MCF 10A (cell line): ENCODE measurements at places on chromosomes 1 and 21.

DNA sequence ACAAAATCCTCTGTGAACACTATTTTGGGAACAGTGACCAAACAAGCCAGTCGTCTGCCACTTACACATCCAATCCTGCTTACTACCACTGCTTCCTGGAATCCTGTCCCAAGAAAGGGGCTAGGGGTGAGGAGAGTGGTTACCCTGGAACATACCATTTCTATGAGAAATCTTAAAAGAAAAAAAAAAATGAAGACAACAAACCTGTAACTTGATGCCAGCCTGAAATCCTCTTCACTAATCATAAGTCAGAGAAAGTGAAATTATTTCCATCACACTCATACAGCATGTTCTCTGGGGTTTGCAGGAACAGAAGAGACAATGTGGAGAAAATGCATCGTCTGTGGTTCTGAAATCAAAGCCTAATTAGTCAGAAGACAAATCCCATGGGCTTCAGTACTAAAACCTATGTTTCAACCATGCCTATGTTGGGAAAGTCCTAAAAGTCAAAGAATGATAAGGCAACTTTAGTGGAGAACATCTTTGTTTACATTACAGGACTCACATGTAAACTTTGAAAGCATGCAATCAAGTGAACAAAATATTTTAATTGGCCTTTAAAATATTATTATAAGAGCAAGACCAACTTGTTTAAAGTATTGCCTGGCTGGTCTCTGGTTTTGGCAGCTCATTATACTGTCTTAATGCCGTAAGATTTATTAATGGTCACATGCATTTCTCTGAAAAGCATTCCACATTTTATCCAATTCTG, 220.7 kb downstream of the LTN1 start:
- DNase-seq: peak; percentile 57

- DNase-seq: no peak
Measured at GRCh38 chr1:104092698-104093097, 343.0 kb downstream of the AMY1C start.

GRCh38 chr1:29700491-29700890, 464.2 kb downstream of the PTPRU start:
- DNase-seq: no peak

DNA sequence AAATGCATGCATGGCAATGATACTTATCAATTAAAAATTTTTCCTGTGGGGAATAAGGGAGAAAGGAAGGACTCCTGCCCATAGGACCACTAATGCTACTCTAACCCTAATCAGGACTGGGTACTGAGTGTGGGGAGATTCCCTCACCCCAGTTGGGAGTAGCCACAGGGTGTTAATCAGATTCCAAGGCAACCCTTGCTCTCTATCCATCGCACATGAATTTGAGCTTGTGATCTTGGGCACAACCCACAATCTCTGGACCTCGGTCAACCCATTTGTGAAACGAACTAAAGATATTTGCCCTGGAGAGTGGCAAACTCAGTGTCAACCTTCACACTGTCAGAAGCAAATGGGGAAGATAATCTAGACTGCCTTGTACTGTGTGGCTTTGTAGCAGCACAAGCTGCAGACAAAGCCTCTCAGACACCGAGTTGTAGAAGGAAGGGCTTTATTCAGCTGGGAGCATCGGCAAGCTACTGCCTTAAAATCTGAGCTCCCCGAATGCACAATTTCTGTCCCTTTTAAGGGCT, 69.5 kb downstream of the SERINC2 start:
- DNase-seq: no peak

GRCh38 chr1:27496604-27497155, 6.7 kb upstream of the WASF2 start:
- DNase-seq: no peak

- DNase-seq: no peak
Measured at GRCh38 chr1:150192012-150192411, 42.3 kb downstream of the PLEKHO1 start.

DNA sequence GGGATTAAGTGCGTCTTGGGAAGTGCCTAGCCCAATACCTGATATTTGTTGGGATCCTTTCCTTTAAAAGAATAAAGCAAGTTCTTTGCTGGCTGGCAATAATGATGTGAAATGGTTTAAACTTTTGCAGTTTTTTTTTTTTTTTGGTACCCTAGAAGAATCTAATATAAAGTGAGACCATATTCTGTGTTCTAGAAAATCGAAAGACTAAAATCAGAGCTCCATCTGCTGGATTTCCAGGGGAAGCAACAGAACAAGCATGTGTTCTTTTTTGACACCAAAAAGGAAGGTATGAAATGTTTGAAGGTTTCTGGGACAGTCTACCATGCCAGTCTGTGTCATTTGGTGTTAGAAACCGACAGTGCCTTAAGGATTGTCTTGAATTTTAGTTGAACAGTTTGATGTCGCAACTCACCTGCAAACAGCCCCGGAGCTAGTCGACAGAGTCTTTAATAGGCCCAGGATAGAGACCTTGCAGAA, 6.4 kb downstream of the UTP11 start:
- DNase-seq: peak; percentile 36

DNA sequence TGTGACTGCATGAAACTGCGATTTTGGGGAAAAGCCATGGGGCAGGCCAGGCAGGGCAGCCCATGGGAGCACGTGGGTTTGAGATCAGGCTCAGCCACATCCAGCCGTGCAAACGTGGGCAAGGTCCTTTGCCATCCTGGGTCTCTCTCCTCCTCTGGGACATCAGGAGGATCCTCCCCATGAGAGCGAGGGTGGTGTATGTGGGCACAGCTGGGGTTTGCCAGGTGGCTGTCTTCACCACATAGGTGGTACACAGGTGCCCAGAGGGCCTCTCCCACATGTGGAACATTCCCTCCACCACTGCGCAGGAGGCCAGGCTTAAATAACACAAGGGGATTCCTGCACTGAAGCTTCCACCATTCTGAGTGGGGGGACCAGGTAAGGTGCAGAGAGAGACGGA, 136.7 kb downstream of the DMRTB1 start:
- DNase-seq: no peak

DNA sequence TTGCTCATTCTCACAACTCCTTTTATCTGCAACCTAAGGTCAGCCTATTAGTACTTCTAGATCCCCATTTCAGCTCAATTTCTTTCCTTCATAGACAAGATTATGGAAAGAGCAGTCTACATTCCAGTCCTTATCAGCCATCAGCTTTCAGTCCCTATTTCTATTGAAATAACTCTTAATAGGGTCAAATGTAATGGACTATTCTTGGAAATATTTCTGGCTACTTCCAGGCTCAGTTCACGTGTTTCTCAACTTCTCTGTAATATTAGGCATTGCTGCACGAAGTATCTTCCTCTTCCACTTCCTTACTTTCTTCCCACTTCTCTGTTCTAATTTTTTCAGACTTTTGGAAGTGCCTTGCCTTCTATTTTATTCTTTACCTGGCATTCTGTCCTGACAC, 232.9 kb upstream of the USP25 start:
- DNase-seq: no peak

- no peak for DNase-seq
Measured at GRCh38 chr1:116228511-116228910, 117.3 kb downstream of the MAB21L3 start.

DNA sequence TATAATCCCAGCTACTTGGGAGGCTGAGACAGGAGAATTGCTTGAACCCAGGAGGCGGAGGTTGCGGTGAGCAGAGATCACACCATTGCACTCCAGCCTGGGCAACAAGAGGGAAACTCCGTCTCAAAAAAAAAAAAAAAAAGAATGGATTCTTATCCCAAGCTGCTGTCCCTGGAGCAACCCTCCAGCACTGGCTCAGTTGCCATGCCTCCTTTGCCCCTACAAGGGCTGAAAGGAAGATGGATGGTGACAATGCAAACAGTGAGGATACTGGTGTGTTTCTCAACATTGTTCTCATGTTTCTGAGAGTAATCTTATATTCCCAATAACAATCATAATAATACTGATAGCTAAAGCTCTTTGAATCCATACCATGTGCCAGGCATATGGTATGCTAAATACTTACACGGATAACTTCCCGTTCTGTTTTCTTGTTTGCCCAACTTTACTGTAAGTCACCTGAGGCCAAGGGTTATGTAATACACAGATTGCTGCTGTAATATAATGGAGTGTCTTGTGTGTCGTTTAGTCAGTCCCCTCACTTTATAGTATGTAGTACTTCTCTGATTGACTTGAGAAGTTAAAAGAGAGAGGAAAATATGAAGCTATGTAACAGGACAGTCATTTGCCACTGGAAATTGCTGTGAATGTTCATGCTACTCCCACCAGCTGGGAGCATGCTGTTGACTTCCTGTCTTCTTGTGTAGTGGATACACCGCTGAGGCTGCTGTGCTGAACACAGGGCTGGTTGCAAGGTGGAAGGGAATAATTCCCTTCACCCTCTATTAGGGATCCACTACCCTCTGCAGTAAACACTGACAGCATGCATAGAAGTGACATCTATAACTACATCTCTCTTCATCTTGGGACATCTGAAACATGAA, 153.6 kb downstream of the CNIH3 start:
- DNase-seq: peak; percentile 30

DNA sequence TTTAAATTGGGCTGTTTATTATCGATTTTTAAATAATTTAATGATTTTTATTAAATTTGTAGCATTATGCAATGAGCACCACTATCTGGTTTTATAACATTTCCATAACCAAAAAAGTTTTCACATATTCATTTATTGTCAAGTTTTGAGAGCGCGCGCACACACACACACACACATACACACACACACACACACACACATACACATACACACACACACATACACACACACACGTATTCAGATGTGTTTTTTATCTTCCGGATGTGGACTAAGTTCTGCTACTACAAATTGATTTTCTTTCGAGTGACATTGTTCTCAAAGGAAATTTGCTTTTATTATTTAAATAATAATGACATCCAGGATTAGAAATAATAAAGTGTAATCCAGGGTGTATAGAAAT, 16.3 kb downstream of the CACHD1 start:
- no peak for DNase-seq

DNA sequence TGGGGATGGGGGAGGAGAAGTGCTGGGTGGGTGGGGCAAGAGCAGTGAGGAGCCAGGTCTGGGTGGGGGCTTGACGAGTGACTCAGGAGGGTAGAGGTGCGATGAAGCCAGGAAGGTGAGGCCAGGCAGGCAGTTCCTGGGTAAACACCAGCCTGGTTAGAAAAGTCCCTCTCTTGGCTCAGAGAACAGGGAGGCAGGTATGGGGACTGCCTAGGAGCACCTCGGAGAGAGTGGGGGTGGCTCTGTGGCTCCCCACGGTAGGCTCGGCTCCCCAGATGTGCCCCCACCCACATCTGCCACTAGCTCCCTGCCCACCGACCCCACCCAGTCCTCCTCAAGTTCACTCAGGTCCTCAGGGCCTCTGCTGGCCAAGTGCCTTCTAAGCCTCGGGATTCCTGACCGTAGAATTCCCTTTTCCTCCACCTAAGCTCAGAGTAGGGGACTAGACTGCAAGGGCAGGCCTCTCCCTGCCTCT, 1.2 kb downstream of the HSPG2 start:
- DNase-seq: peak; percentile 45
